ENCODE measurements at places on chromosomes 16 and 17.

GRCh38 chr17:10421900-10422542 is at the start of gene MYH8:
MYH8 (minus strand) TSS chr17:10421950; CDS start chr17:10420227, 1,723 bp downstream.
- no peak for DNase-seq

GRCh38 chr17:49836111-49837030 is 11.5 kb downstream of the TAC4 start:
- DNase-seq: no peak

- no peak for DNase-seq
Observed at GRCh38 chr17:8122422-8122923, 1.4 kb downstream of the HES7 start.

GRCh38 chr16:74902161-74902560 is 82.8 kb downstream of the WDR59 start:
- no peak for DNase-seq

DNA sequence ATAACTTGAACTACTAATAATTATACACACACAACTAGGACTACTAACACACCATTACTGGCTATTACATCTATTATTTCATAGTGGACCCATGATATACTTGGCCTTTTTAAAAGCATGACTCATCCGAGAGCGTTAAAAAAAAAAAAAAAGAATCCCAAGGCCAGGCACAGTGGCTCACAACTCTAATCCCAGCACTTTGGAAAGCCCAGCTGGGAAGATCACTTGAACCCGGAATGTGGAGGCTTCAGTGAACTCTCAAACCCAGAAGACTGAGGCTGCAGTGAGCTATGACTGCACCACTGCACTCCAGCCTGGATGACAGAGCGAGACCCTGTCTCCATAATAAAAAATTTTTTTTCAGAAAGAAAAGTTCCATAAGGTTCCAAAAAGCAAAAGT is 3.1 kb downstream of the GLG1 start:
- DNase-seq: no peak

GRCh38 chr16:29840240-29840639 is 20.0 kb downstream of the MVP start:
- no peak for DNase-seq

- DNase-seq: no peak
Observed at GRCh38 chr16:2785101-2785991, 2.0 kb downstream of the PRSS33 start.

GRCh38 chr17:48676963-48677558 is 45.3 kb downstream of the PRAC1 start:
- no peak for DNase-seq

DNA sequence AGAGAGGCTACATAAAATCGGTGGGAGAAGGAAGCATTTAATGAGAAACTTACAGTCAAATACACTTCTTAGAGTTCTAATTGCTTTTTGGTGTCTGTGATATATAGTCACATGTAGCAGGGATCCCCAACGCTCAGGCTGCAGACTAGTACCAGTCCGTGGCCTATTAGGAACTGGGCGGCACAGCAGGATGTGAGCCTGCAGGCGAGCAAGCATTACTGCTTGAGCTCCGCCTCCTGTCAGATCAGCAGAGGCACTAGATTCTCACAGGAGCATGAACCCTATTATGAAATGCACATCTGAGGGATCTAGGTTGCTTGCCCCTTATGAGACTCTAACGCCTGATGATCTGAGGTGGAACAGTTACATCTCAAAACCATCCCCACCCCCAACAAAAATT is 158.5 kb downstream of the TANC2 start:
- DNase-seq: no peak

GRCh38 chr16:85395207-85395912 is 217.8 kb upstream of the GSE1 start:
- DNase-seq: no peak

DNA sequence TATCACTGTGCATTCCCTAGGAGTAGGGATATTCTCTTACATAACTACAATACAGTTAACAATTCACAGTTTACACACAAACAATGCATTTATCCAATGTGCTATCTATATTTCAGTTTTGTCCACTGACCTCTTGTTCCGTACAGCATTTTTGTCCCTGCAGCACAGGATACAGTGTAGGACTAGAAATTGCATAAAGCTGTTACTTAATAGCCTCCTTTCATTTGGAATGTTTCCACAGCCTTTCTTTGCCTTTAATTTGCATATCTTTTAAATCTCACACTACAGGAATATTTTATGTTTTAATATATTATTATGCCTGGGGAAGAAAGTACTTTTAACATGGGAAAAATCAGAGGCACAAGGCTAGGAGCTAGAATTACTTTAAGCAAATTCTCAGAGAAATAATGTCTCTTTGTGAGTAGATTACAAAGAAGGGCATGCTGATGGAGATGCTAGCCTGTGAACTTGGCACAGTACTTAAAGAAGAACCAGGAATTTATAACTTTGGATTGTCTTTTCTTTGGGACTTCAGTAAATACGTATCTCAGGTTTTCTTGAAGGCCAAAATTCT is 144.3 kb downstream of the ITFG1 start:
- no peak for DNase-seq

GRCh38 chr17:7747635-7748071 is 30.1 kb downstream of the DNAH2 start:
- DNase-seq: no peak

DNA sequence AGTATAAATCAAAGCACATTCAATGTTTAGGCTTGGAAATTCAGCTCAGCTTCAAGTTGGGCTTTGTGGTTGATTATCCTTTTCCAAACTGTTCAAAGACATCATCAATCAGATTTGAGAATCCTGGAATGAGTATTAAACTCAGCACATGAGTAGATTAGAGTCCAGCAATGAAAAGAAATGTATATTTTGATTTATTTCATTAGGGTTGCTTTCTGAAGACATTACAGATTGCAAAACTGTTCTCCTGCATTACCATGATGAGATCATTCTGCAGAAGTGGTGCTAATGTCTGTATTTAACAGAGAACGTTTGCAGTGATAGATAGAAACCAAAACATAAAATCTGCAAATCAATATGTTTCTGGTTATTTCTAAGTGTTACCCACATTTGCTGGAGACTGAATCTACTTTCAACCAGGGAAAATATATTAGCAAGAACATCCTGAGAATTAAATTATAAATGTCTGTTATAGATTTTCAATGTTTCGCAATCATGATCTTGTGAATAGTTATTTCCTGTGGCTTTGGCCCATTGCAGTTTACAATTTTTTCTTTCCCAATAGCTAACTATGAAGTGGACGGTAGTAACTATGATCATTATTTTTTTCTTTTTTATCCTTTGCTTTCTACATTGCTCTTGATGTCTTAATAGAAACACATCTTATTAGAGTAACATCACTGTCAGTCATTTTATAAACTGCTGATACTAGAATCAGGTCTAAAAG is 1125.7 kb upstream of the GOT2 start:
- no peak for DNase-seq

DNA sequence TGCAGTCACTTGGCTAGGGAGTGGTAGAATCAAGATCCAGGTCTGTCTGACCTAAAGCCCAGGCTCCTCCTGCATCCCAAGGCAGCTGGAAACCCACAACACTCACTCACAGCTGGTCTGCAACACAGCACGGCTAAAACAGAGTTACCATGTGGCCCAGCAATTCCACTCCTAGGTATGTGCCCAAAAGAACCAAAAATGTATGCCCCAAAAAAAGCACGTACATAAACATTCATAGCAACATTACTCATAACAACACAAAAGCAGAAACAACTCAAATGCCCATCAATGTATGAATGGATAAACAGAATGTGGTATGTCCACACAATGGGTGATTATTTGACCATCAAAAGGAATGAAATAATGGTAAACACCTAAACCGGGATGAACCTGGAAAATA is 8.9 kb downstream of the TVP23A start:
- DNase-seq: no peak

GRCh38 chr17:74922694-74923537 is at the start of gene USH1G:
USH1G (minus strand) TSS chr17:74923255; CDS start chr17:74923073, 182 bp downstream.
- DNase-seq: no peak

- DNase-seq: no peak
Observed at GRCh38 chr17:36132421-36132831, 28.8 kb downstream of the CCL4 start.

DNA sequence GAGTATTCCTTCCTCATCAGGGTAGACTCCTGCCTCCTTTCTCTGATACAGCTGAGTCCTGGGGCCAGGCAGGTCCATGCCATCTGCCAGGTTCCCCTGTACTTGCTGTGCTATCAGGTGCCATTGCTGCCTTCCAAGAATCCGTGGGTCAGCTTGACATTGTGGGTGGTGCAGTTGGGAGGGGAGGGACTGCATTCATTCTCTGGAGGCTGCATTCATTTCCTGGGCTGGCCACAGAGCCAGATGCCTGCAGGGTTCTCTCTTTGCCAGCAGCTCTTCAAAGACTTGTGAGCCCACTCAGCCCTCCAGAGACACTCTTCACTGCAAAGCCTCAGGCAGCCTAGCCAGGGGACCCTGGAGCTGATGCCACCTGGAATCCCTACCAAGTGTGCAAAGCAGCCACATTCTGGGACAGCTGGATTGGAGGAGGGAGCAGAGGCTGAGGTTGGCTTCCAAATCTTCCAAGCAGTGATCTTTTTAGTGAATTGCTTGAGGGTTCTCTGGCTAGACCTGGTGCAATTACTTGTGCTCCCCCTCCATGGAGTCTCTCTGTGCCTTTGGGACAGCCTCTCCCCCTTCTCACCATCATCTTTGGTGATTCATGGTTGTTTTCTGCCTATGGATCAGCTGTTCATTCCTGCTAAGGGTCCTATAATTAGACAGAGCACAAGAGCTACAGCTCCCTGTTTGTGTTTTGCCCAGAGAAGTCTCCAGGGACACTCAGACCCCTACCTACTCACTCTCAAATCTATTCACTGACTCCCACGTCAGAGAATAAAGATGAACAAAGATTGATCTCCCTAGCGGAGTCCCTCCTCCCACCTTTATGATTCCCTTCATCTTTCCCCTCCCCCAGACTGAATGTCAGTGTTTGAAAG is 20.9 kb downstream of the ANKFN1 start:
- DNase-seq: no peak

DNA sequence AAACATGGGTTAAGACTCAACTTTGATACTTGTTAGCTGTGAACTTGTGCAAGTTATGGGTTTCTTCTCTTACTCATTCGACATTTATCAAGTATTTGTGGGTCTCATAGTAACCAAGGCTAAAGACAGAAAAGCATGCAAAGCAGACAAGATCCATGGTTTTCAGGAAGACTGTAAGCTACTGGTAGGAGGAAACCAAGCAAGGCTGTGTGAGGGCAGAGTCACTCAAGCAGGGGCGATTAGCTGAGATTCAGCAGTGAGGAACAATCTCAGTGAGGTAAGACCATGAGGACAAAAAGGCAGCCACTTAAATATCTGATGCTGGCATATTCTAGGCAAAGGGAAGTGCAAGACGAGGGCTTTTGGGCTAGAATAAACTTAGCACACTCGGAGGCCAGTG is 29.5 kb downstream of the MBTD1 start:
- DNase-seq: no peak

- DNase-seq: no peak
Observed at GRCh38 chr17:63665527-63666214, 34.3 kb downstream of the LIMD2 start.

DNA sequence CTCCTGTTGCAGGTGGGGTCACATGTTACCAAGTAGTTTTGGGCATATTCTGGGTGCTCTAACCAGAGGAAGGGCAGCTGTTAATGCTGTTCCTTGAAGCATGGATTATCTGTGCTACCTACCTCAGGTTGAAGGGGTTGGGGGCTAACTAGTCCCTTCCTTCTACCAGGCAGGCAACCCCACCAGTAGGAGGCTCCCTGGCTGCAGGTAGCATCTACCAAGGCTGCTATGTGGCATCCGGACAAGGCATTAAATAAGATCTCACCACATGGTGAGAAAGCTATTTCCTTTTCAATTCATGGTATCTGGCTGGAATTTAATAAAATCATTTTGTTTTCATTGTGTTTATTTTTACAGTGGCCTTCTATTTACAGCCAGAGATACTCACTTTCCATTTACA is 62.5 kb downstream of the CACNG3 start:
- DNase-seq: no peak

DNA sequence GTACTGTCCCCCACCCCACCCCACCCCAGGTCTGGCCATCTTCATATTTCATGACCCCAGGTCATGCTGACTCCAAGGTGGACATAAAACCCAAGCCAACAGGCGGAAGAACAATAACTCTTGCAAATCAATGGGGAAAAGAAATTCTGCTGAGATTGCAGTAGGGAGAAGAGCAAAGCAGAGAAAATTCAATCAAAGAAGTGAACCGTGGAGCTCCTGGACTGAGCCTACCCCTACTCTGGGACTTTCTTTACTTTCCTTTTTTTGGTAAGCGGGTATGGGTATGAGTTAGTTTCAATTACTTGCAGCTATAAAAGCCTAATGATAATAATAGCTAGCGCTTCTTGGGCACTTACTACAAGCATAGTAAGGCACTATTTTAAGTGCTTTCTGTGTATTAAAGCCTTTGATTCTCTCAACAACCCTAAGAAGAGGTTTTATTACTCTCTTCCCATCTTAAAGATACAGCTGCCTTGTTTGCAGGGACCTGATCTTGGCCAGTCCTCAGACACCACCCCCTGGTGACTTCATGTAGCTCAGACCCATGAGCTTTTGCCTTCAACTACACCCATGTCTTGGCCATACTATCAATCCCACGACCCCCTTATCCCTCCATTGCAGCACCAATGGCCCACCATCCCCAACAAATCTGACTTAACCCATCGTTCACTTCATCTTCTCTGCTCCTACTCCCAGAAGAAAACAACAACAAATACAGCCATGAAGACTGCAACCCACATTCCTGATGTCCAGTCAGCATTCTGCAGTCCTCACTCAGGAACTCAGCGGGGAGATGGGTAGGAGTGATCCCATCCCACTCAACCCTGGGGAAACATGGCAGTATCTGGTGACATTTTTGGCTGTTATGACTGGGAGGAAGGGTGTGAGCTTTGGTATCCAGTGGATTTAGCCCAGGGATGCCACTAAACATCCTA is 4.4 kb downstream of the GGA2 start:
- DNase-seq: no peak

GRCh38 chr17:77772461-77772897 is 186.0 kb upstream of the TNRC6C start:
- DNase-seq: peak; percentile 53

GRCh38 chr16:87850009-87851006 is 19.0 kb downstream of the SLC7A5 start:
- DNase-seq: peak; percentile 69

- no peak for DNase-seq
Observed at GRCh38 chr17:11986179-11986941, 10.9 kb downstream of the ZNF18 start.

DNA sequence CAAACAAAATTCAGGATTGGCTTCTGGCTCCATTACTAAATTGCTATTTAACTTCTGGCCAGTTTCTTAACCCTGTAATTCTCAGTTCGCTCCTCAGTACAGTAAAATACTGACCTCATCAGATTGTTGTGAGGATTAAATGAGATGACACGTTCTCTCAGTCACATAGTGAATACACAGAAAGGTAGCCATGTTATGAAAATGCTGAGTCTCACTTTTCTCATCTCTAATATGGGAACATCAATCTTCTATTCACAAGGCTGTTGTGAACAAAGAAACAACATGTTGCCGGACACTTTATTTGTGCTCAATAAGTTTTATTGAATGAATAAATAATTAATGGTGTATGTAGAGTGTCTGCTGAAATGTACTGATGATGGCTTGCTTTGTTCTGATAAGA is 924.5 kb upstream of the GOT2 start:
- no peak for DNase-seq

- DNase-seq: peak; percentile 57
Observed at GRCh38 chr16:785563-786535, 2.3 kb downstream of the RPUSD1 start.

Data from activated CD4-positive, alpha-beta T cell treated with anti-CD3 and anti-CD28 coated beads for 1 hour (primary cell).